Right atrium auricular region (tissue), 2 donors: ENCODE measurements at places on chromosomes 3 and 15. TPM values are rescaled to one million over a fixed set of nuclear protein-coding genes. Genes with fewer than 3 reads are reported as not detected.
A peak's percentile ranks its signal among the peaks of the same experiment; 100 is the strongest.

DNA sequence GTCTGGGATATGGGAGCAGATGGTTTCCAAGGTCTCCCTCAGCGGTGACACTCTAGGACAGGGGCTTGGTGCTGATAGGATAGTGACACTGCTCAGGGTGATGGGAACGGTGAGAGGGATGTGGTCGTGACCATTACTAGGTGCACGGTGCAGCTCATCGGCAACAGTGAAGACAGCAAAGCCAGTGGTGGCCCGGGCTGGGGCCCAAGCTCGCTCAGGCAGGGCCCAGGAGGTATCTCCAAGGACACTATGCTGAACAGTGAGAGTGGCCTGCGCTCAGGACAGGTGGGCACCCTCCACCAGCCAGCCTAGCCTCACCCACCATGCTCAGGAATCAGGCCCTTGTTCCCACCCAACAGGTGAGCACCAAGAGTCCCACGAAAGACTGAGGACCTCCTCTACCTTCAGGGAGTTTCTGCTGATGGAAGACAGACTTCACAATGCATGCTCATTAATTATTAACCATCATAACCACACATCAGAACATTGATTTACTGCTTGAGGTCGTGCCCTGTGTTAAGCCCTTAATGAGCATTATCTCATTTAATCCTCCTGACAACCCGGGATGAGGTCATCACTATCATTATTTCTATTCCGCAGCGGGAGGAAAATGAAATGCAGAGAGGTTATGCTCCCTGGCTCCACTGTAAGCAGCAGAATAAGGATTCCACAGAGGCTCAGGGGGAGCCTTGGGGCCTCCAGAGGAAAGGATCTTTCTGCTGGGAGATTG is 269.4 kb downstream of the UACA start:
- H3K27me3 ChIP-seq, result no peaks in the 10 kb centered on the region
- H3K36me3 ChIP-seq, result no peaks in the 10 kb centered on the region
- H3K27ac ChIP-seq, result no peak overlapping the region
- H3K4me1 ChIP-seq, result no peaks in the 10 kb centered on the region

Gene CAMK2N2
- total RNA-seq, result not detected

Gene KIAA1143
- total RNA-seq, result 21.1 TPM

DNA sequence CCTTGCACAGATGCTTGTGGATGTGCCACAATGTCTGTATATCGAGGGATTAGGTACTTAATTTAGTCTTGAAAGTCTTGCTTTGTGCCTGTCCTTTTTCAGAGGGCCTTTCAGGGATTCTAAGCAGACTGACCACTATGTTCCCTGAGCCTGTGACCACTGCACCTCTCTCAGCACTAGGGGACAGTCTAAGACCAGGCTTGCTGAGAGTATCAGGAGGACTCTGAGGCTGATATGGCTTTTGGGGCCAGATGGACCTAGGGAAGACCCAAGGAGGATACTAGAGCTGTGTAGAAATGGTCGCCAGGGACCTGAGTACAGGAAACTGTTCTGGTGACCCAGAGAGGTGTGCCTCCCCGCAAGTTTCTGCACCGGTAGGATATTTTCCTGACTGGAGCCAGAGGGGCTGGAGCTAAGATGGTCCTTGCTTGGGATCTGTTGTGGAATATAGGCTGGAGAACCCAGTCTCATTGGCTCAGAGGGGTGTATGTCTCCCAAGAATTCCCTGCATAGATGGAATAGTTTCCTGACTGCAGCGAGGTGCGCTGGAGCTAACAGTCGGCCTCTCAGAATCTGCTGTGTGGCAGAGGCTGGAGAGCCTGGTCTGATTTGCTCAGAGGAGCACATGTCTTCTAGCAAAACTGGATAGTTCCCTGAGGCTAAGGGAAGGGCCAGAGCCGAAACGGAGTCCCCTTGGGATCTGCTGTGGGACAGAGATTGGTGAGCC is 213.2 kb upstream of the DCBLD2 start:
- H3K4me1 ChIP-seq, result no peaks in the 10 kb centered on the region
- no peak overlapping the region for H3K27ac ChIP-seq
- no peaks in the 10 kb centered on the region for H3K36me3 ChIP-seq
- no peaks in the 10 kb centered on the region for H3K27me3 ChIP-seq
- no peak for DNase-seq
- H3K4me3 ChIP-seq, result no peak overlapping the region

DNA sequence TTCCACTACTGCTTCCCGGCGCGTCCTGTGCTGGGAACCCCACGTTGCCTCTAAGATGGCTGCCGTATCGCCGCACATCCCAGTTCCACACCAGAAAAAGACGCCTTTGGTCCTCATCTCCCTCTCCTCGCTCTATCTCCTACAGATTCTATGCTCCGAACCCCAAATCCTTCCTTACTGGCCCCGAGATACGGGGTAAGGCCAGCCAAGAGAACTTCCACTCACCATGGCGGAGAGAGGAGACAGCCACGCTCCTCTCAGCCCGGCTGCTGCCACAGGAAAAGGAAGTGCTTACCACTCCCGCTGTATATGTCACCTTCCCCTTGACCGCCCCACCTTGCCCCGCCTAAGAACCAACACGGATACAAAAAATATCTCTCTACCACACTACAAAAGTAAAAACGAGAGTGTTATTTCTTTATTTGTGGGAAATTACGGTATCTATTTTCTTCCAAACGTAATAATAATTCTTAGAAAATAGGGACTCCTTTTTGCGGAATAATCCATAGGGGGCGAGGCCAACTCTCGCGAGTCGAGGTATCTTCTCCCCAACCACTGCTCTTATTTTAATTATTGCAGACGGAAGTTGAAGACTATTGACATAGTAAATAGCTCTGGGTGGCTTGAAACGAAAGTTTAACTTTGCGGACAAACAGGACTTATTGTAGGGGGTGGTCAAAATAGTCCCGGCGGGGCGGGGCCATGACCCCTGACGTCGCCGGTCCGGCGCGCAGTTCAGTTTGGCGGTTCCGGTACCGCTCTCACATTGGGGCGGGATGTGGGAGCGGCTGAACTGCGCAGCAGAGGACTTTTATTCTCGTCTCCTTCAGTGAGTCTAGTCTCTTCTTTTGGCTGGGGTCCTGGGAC is at the start of the genes RPL4 and ZWILCH:
Gene RPL4, minus strand, starts transcription at position 293 of the 867 bp plus-strand sequence. Its CDS starts 65 bp downstream, at position 228.
Gene ZWILCH, plus strand, starts transcription at position 764 of the 867 bp plus-strand sequence. Its CDS starts 13 bp downstream, at position 777.
- peak within 1 kb of the TSS; percentile 91 for H3K4me3 ChIP-seq
- DNase-seq, result peak; percentile 82
- H3K36me3 ChIP-seq, result peaks cover 36% of the 10 kb centered on the region
- H3K27me3 ChIP-seq, result no peaks in the 10 kb centered on the region

GRCh38 chr15:70160803-70161565 is 63.3 kb upstream of the TLE3 start:
- no peak for DNase-seq
- no peak overlapping the region for H3K27ac ChIP-seq
- no peaks in the 10 kb centered on the region for H3K36me3 ChIP-seq
- H3K4me3 ChIP-seq, result no peak overlapping the region
- no peaks in the 10 kb centered on the region for H3K27me3 ChIP-seq

GRCh38 chr3:194810076-194810475 is 124.4 kb downstream of the FAM43A start:
- H3K27me3 ChIP-seq, result no peaks in the 10 kb centered on the region
- DNase-seq, result no peak
- H3K36me3 ChIP-seq, result no peaks in the 10 kb centered on the region
- no peaks in the 10 kb centered on the region for H3K4me1 ChIP-seq

GRCh38 chr3:13070391-13071070 is 2.7 kb downstream of the IQSEC1 start:
- H3K27ac ChIP-seq, result no peak overlapping the region
- H3K4me1 ChIP-seq, result no peaks in the 10 kb centered on the region
- no peak overlapping the region for H3K4me3 ChIP-seq
- no peak for DNase-seq
- H3K36me3 ChIP-seq, result no peaks in the 10 kb centered on the region
- no peaks in the 10 kb centered on the region for H3K27me3 ChIP-seq

Gene CSPG4
- total RNA-seq, result 55.6 TPM

Gene GOLGA6L7
- total RNA-seq, result not detected

Gene ZIC4
- not detected for total RNA-seq

- no peaks in the 10 kb centered on the region for H3K36me3 ChIP-seq
- DNase-seq, result no peak
- H3K4me3 ChIP-seq, result no peak overlapping the region
- H3K27me3 ChIP-seq, result no peaks in the 10 kb centered on the region
- H3K27ac ChIP-seq, result no peak overlapping the region
- no peaks in the 10 kb centered on the region for H3K4me1 ChIP-seq
Measured at GRCh38 chr3:30464381-30464780, 142.0 kb upstream of the TGFBR2 start.

- no peak for DNase-seq
- H3K27ac ChIP-seq, result no peak overlapping the region
- H3K4me3 ChIP-seq, result no peak overlapping the region
- no peaks in the 10 kb centered on the region for H3K27me3 ChIP-seq
Measured at GRCh38 chr3:44886561-44886960, 12.2 kb downstream of the TGM4 start.

- H3K4me1 ChIP-seq, result no peaks in the 10 kb centered on the region
- no peaks in the 10 kb centered on the region for H3K27me3 ChIP-seq
- no peak for DNase-seq
- H3K4me3 ChIP-seq, result no peak overlapping the region
- no peak overlapping the region for H3K27ac ChIP-seq
Measured at GRCh38 chr3:78430741-78431140, 1337.1 kb downstream of the ROBO1 start.

DNA sequence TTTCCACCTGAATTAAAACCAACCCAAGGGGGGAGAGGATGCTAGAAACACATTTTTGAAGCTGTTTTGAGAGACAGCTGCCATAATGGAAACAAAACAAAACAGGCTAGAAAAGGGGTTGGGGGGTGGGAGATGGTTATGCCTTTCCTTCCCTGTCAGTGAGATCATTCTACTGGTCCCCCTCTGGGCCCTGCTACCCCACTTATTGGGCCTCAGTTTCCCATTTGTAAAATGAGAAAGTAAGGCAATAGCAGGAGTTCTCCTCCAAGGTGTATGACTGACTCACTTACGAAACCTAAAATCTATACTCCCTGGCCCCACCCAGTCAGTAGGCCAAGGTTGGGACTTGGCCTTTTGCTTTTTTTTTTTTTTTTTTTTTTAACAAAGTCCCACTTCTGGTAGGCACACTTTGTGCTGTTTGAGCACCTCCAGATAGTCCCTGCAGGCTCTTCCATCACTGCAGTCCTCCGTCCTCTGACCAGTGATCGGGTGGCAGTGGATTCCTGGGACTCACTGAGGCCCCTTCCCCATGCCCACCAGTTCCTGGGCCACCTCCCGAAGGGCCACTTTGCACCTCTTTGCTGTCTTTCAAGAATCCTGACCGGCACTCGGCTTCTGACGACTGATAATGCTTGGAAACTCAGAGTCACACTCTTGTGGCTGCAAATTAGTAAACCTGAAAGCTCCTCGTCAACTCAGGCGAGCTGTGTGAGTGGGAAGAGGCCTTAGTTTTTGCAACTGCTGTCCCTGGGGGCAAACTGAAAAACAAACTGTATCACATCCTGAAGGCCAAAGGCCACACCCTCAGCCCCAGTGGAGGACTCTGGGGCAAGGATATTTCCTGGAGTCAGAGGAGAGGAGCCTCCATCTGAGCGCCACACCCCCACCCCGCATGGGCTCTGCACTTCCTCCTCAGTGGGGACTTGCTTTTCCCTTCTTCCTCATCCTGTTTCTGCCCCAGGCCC is 6.7 kb upstream of the PSTPIP1 start:
- H3K36me3 ChIP-seq, result no peaks in the 10 kb centered on the region
- H3K4me1 ChIP-seq, result no peaks in the 10 kb centered on the region
- peak overlapping the region; percentile 18 for H3K27ac ChIP-seq
- no peaks in the 10 kb centered on the region for H3K27me3 ChIP-seq
- no peak overlapping the region for H3K4me3 ChIP-seq
- DNase-seq, result peak; percentile 70

Gene ADCY5
- total RNA-seq, result 105 TPM

- H3K27me3 ChIP-seq, result no peaks in the 10 kb centered on the region
- peak overlapping the region; percentile 95 for H3K27ac ChIP-seq
- no peaks in the 10 kb centered on the region for H3K4me1 ChIP-seq
- peaks cover 9% of the 10 kb centered on the region for H3K36me3 ChIP-seq
- DNase-seq, result no peak
Measured at GRCh38 chr15:75648156-75649000, 666 bp downstream of the SNX33 start.

Gene C2CD4B
- 5.9 TPM for total RNA-seq

DNA sequence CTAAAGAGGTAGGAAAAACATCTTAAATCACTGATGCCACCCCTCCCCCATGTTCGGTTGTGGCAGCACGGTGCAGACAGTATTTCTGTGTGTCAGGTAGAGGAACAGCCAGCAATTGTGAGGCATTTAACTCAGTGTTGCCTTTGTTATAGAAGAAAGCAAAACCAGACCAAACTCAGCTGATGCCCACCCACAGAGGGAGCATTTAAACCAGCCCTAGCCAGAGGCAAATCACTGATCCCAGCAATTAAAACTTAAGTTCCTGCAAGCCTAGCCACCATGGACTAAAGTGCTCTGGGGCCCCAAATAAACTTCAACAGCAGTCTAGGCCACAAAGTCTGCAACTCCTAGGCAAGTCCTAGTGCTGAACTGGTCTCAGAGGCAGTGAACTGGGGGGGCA is 94.5 kb downstream of the CFAP20DC start:
- H3K27me3 ChIP-seq, result no peaks in the 10 kb centered on the region
- H3K27ac ChIP-seq, result no peak overlapping the region
- DNase-seq, result no peak

DNA sequence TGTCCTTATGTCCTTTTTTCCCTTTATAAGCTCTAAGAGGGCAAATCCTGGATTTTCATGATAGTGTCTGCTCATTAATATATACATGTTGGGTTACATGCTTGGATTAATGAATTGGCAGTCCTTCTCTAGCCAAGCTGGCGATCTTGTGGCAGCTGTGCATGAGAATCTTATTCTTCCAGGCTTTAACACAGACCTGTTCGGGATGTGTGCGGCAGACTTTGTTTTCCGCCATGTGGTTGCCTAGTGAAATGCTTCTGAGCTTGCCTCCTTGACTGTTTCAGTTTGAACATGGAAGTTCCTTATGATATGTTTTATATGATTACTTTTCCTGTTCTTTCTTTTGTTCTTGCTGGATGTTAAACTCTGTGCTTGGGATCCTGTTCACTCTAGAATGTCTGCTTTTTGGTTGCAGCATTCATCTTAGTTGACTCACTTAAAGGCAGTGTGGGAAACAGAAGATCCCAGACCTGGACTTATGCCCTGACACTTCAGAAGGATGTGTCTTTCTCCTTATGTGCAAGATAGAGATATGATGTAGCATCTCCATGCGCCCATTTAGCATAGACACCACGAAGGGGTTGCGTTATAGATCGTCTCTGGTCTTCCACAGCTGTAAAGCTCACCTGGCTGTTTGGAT is 7.2 kb downstream of the CHCHD6 start:
- no peaks in the 10 kb centered on the region for H3K36me3 ChIP-seq
- DNase-seq, result no peak

GRCh38 chr15:58584789-58585461 is 153.1 kb downstream of the LIPC start:
- H3K27ac ChIP-seq, result no peak overlapping the region
- H3K4me1 ChIP-seq, result peaks cover 6% of the 10 kb centered on the region
- no peaks in the 10 kb centered on the region for H3K27me3 ChIP-seq
- DNase-seq, result no peak
- H3K36me3 ChIP-seq, result no peaks in the 10 kb centered on the region
- no peak overlapping the region for H3K4me3 ChIP-seq

GRCh38 chr15:60648928-60649679 is 170.2 kb upstream of the ICE2 start:
- no peak overlapping the region for H3K27ac ChIP-seq
- H3K27me3 ChIP-seq, result no peaks in the 10 kb centered on the region
- no peak overlapping the region for H3K4me3 ChIP-seq
- no peaks in the 10 kb centered on the region for H3K4me1 ChIP-seq
- no peaks in the 10 kb centered on the region for H3K36me3 ChIP-seq

Gene GOLGA8A
- 5.9 TPM for total RNA-seq

Gene CPN2
- not detected for total RNA-seq

GRCh38 chr15:93382200-93382820 is 293.3 kb upstream of the RGMA start:
- no peak overlapping the region for H3K4me3 ChIP-seq
- no peak overlapping the region for H3K27ac ChIP-seq
- H3K36me3 ChIP-seq, result no peaks in the 10 kb centered on the region
- DNase-seq, result no peak

Gene NPAP1
- not detected for total RNA-seq
